ENCODE measurements at places on chromosomes 6 and 20.

DNA sequence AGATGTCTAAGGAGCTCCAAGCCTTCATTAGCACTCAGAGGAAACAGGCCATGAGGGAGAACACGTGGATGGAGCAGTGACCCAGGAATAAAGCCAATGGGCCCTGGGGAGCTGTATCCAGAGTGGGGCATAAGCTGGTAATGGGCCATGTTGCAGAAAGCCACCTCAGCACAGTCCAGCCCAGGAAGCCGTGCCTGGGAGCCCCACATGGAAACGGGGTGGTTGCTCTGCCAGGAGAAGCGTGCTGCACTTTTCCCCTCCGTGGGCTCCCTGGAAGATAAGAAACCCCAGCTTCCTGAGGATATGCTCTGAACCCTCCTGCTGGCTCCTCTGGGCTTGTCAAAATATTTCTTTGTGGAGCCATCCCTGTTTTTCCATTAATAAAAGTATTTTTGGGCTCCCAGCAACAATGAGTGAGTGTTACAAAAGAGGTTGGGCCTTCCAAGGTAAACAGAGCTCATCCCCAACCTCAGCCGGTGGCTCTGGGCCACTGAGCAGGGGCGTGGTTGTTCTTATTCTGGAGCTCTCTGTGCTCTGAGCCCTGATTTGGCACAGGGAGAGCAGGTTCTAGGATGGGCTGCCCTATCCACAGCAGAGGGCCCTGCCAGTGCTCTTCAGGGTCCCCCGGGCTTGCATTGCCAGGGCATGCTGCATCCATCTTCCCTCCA lies 31.2 kb upstream of the NFATC2 start:
- no peak for DNase-seq

GRCh38 chr6:73564578-73565345 lies 43.9 kb upstream of the EEF1A1 start:
- DNase-seq, result no peak

DNA sequence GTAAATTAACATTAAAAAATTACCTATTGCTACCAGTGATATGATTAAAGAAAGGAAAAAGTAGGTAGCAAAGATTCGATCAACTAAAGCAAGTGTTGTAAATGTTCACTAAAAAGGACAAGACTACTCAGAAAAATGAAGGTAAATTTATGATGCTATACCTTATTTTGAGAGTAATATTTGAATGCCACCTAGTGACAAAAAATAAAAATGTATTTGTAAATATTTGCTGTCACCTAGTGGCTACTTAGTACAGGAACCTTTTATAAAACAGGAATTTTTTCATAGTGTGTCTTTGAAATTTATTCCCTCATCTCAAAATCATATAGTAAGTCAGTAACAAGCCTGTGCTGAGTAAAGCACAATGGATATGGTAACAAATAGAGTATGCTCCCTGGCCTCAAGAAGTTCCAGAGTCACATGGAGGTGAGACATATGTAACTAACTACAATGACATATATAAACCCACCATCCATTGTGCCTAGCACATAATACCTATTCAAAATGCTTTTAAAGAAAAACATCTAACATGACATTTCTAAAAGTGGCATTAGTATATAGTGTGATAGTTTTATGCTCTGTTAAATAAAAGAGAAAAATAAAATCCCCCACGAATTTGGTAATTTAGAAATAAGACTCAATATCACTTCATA lies 193.1 kb upstream of the SIM1 start:
- DNase-seq, result no peak

DNA sequence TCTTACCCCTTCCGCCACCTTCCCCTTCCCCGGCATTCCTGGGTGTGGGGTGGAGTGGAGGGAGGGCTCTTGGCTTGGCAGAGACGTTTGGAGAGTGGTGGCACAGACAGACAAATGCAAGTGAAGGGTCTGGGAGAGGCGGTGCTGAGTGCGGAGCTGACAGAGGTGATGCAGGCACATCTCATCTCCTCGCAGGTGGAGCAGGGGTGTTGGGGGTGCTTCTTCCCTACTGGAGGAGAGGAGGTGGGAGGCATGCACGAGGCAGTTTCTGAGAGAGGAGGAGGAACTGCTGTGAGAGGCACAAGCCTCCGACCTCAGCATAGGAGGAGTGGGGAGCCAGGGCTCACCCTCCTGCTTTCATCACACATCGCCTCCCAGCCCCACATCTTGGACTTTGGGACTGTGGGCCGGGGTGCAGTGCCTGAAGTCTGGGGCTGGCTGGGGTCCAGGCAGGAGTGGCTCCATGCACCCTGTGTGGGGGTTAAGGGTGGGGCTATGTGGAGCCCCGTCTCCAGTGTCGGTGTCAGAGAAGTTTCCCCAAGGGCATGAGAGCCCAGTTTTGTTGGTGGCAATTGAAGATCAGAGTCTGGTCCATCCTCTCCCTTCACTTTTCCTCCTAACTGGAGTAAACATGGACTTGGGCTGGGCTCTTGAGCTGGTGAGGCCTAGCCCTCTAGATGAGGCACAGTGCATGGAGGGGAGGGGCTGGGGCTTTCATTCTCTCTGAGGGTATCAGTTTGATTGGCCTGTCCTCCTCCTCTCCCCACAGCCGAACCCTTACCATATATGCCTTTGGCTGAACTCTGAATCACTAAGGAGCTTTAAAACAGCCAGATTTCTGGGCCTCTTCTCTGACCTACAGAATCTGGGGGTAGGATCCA lies 20.2 kb upstream of the SLC22A7 start:
- no peak for DNase-seq

DNA sequence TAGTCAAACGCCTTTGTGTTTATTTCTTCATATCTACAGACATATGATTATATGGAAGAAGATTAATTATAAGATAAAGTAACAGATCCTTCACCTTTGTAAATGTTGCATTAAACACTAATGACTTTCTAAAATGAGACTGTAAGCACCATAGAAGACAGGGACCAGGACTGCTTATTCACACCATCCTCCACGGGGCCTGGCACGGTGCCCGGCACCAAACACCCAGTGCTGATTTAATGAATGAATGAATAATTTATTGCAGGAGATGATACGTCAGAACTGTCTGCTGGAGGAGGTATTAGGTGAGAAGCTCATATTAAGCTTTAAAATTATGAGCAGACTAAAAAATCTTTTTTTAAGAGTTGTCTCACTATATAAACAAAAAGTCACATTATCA lies 88.3 kb downstream of the SLX4IP start:
- no peak for DNase-seq

Data from stimulated activated CD8-positive, alpha-beta memory T cell treated with anti-CD3 and anti-CD28 coated beads, Interleukin-4, amount 100 ng/mL, for 48 hours (primary cell).